ENCODE measurements at places on chromosomes 1 and 21. TPM values are rescaled to one million over a fixed set of nuclear protein-coding genes. Genes with fewer than 3 reads are reported as not detected.

The ELAVL4 gene
- total RNA-seq = not detected

DNA sequence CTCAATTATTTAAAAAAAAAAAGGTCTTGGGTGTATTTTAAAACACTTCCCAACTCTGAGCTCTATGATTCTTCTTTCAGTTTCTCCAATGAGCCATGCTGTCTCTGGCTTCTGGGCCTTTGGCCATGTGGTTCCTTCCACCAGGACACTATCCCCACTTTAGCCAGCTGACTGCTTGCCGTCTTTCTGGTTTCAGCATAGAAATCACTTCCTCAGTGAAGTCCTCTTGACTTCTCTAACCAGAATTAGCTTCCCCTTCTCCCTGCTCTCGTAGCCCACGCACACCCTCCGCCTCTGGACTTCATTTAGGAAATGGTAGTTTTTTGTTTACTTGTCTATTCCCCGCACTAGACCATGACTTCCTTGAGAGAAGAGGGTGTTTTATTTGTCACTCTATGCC, 1.1 kb upstream of the DIO1 start:
- DNase-seq = peak; percentile 67
- H3K4me3 ChIP-seq = no peak overlapping the region
- peaks cover 39% of the 10 kb centered on the region for H3K4me1 ChIP-seq
- H3K27ac ChIP-seq = peak overlapping the region; percentile 65

DNA sequence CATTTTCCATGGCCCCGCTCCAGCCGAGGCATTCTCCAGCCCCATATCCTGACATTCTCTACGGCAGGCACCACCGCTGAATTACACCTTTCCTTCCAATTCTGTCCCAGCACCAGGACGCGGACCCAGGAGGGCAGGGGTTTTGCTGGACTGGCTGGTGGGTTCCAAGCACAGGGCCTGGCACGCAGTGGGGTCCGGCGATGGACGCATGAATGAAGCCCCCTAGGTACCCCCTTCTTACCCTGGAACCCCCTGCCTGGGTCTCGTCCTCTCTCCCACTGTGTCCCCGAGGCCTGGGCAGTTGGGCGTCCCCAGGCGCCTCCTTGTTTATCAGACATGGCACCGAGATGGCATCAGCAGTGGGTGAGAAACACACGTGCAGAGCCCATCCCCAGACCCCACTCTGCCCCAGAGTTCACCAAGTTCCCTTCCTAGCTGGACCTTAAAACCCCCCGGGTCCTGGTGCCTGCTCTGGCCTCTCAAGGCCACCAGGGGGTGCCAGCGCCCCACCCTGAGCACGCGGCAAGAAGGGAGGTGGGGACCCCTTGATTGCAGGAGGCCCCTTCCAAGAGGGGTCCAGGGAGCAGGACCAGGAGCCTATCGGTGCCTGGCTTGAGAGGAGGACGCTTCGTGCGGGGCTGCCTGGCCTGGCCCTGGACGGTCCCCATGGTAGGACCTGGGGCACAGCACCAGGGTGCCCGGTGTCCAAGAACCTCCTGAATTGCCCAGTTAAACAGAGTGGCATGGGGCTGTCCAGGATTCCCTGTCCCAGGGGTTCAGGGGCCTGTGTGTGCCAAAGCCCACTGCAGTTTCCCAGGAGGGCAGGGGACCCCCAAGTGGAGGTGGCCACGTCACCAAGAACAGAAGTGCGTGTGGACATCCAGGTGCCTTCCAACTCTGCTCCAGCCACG, 46.1 kb downstream of the MEGF6 start:
- no peak overlapping the region for H3K27ac ChIP-seq
- peaks cover 5% of the 10 kb centered on the region for H3K4me1 ChIP-seq
- no peak for DNase-seq
- H3K36me3 ChIP-seq = no peaks in the 10 kb centered on the region
- no peaks in the 10 kb centered on the region for H3K27me3 ChIP-seq

- H3K4me3 ChIP-seq = no peak overlapping the region
- H3K4me1 ChIP-seq = peaks cover 6% of the 10 kb centered on the region
- no peak overlapping the region for H3K27ac ChIP-seq
- peak; percentile 70 for DNase-seq
- H3K36me3 ChIP-seq = no peaks in the 10 kb centered on the region
Measured at GRCh38 chr1:205977402-205978014, 25.7 kb downstream of the RAB7B start.

The PSMG1 gene
- 19.1 TPM for total RNA-seq

- no peak overlapping the region for H3K4me3 ChIP-seq
- no peak for DNase-seq
- H3K36me3 ChIP-seq = no peaks in the 10 kb centered on the region
- no peak overlapping the region for H3K27ac ChIP-seq
- no peaks in the 10 kb centered on the region for H3K27me3 ChIP-seq
Measured at GRCh38 chr21:33377221-33377920, 25.8 kb upstream of the IFNGR2 start.

The CYP4Z1 gene
- 1.4 TPM for total RNA-seq

DNA sequence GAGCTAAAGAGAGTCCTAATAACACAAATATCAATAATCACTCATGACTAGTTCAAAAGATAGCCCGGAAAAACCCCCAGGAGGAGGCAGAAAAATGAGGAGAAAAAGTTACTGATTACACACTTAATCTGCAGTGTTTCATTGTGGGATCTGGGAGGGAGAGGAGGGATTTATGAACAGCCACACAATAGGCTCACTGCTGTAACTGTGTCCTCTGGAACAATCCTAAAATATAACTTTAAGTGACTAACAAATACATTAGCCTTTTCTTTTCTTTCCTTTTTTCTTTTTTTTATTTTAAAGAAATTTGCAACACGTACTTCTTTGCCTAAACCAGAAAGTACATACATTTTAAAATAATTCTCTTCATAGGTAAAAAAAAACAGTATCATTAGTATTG, 106.3 kb upstream of the LBR start:
- DNase-seq = no peak
- H3K4me3 ChIP-seq = no peak overlapping the region
- H3K4me1 ChIP-seq = no peaks in the 10 kb centered on the region
- H3K27ac ChIP-seq = no peak overlapping the region
- H3K36me3 ChIP-seq = peaks cover 3% of the 10 kb centered on the region

The KNCN gene
- not detected for total RNA-seq

GRCh38 chr21:39613041-39613934, 548 bp downstream of the B3GALT5 start:
- DNase-seq = no peak
- H3K27me3 ChIP-seq = peaks cover 45% of the 10 kb centered on the region
- H3K36me3 ChIP-seq = no peaks in the 10 kb centered on the region
- no peak overlapping the region for H3K27ac ChIP-seq
- H3K4me3 ChIP-seq = no peak overlapping the region

All from lower lobe of right lung (tissue), 2 donors.